ENCODE measurements at places on chromosomes 3 and 15. TPM values are rescaled to one million over a fixed set of nuclear protein-coding genes. Genes with fewer than 3 reads are reported as not detected.

PTH1R gene
- total RNA-seq = 14.9 TPM

ALG1L2 gene
- 1.5 TPM for total RNA-seq

MESP1 gene
- 4.9 TPM for total RNA-seq

GRCh38 chr15:49168016-49168415 is 2.0 kb upstream of the GALK2 start:
- H3K27me3 ChIP-seq = no peaks in the 10 kb centered on the region
- peaks cover 10% of the 10 kb centered on the region for H3K4me1 ChIP-seq
- H3K36me3 ChIP-seq = no peaks in the 10 kb centered on the region
- H3K27ac ChIP-seq = no peak overlapping the region
- no peak overlapping the region for H3K4me3 ChIP-seq

GRCh38 chr3:121809249-121809648 is 25.6 kb downstream of the IQCB1 start:
- H3K36me3 ChIP-seq = peaks cover 29% of the 10 kb centered on the region
- DNase-seq = no peak
- H3K4me3 ChIP-seq = no peak overlapping the region
- H3K27me3 ChIP-seq = no peaks in the 10 kb centered on the region

DNA sequence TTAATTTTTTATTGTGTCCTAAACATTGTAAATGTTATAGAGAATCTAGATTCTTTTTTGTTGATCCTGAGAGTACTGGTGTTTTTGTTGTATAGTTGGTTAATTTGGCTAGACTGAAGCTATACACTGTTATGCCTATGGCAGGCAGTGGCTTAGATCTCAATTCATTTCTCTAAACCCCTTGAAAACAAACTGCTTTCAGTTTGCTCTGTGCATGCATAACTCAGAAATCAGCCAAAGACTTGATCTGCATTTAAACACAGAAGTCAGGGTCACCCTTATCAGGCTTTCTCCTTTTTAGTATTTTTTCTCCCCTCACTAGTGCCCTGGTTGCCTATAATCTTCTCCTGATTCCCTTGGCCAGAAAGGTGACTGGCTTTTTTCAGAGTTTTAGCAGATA is 349.5 kb upstream of the MANF start:
- no peaks in the 10 kb centered on the region for H3K36me3 ChIP-seq
- H3K27ac ChIP-seq = no peak overlapping the region
- no peaks in the 10 kb centered on the region for H3K27me3 ChIP-seq
- DNase-seq = no peak
- no peaks in the 10 kb centered on the region for H3K4me1 ChIP-seq

DNA sequence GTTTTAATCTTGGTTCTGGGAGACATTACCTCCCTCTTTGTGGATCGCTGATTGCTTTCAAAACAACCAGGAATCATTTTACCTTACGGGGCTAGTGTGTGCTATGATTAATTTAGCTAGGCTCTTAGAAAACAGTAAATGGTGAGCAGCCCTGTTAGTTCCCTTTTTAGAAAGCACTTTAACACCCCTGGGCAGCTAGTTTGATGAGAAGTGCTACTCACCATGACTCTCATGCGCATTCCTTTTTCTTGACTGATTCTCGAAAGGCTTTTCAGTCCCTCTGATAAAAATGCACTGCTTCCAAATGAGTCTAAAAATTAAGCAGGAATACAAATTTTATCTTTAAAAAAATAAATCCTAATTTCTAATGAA is 75.3 kb upstream of the LEKR1 start:
- H3K4me3 ChIP-seq = no peak overlapping the region
- H3K36me3 ChIP-seq = no peaks in the 10 kb centered on the region
- DNase-seq = no peak
- H3K4me1 ChIP-seq = no peaks in the 10 kb centered on the region

- H3K4me1 ChIP-seq = peaks cover 3% of the 10 kb centered on the region
- no peaks in the 10 kb centered on the region for H3K36me3 ChIP-seq
- no peak overlapping the region for H3K27ac ChIP-seq
- H3K4me3 ChIP-seq = no peak overlapping the region
Observed at GRCh38 chr15:100123611-100124010, 218.2 kb downstream of the ADAMTS17 start.

DNA sequence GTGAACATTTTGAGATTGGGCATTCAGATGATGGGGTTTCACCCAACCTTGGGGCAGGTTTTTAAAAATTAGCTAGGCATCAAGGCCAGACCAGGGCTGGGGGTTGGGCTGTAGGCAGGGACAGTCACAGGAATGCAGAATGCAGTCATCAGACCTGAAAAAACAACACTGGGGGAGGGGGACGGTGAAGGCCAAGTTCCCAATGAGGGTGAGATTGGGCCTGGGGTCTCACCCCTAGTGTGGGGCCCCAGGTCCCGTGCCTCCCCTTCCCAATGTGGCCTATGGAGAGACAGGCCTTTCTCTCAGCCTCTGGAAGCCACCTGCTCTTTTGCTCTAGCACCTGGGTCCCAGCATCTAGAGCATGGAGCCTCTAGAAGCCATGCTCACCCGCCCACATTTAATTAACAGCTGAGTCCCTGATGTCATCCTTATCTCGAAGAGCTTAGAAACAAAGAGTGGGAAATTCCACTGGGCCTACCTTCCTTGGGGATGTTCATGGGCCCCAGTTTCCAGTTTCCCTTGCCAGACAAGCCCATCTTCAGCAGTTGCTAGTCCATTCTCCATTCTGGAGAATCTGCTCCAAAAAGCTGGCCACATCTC is 6.1 kb downstream of the RHO start:
- no peaks in the 10 kb centered on the region for H3K4me1 ChIP-seq
- no peaks in the 10 kb centered on the region for H3K27me3 ChIP-seq
- no peaks in the 10 kb centered on the region for H3K36me3 ChIP-seq
- H3K4me3 ChIP-seq = no peak overlapping the region
